ENCODE measurements at places on chromosomes 6 and 20. TPM values are rescaled to one million over a fixed set of nuclear protein-coding genes. Genes with fewer than 3 reads are reported as not detected.

DNA sequence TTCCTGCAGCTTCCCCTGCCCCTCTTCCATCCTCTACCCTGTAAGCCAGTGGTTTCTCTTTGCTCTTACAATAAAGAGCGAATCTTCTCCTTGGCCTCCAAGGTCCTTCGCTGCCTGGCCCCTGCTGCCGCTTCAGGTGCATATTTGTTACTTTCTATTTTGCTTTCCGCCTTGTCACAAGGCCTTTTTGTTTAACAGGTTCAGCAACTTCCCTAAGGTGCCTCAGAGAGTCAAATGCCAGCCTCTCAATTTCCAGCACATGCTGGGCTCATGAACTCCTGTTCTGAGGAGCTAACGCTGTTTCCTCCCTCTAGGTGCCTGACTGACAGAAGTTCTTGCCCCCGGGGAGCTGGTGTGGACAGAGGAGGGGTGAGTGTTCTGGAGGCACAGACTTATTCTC, 42.4 kb upstream of the EPB41L1 start:
- DNase-seq = no peak

- DNase-seq = no peak
These were observed 46.0 kb upstream of the TTPAL start for GRCh38 chr20:44429419-44430269.

DNA sequence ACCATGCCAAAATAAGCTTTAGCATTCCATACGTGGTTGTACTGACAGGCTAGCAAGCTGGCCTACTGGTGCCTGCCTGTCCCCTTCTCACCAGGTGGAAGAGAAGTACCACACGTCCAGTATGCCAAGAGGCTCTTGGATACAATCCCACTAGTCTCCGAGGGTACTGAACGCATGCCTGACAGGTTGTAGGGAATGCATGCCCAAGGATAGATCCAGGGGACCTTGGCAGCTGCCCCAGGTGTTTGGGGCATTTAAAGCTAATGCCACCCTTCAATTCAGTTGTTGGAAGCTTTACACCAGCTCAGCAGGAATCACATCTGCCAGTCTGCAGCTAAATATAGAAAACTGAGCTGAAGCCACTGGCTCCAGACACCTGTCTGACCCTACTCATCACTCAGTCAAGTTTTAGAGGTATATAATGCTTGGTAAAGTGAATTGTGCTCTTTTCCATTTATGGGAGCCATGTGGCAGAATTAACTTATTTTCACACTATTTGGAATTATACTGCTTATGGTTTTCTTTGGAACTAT, 4.9 kb downstream of the TUBB2B start:
- DNase-seq = no peak

- no peak for DNase-seq
These were observed 8.2 kb downstream of the DAAM2 start for GRCh38 chr6:39800034-39801032.

DNA sequence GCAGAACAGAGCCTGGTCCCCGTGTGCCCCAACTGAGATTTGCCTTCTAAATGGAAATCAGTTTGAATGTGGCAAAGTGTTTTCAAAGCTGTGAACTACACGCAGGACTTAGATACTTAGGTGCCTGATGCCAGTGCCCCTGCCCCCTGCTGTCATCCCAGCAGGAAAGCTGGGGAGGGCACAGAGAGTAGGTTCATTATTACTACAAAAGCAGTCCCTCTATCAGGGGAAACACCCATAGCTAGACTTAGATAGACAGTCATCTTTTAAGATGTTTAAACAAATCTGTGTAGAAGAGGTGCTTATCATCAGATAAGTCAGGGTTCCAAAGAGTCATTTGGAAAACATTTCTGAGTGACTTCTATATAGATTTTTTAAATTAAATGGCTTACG, 155.0 kb upstream of the SNX9 start:
- DNase-seq = no peak

- DNase-seq = no peak
These were observed 50.7 kb upstream of the FERMT1 start for GRCh38 chr20:6173481-6173880.

GRCh38 chr6:43992783-43993644, 134.2 kb downstream of the MRPL14 start:
- DNase-seq = no peak

- peak; percentile 73 for DNase-seq
These were observed 26.1 kb downstream of the DIDO1 start for GRCh38 chr20:62900052-62900691.

DNA sequence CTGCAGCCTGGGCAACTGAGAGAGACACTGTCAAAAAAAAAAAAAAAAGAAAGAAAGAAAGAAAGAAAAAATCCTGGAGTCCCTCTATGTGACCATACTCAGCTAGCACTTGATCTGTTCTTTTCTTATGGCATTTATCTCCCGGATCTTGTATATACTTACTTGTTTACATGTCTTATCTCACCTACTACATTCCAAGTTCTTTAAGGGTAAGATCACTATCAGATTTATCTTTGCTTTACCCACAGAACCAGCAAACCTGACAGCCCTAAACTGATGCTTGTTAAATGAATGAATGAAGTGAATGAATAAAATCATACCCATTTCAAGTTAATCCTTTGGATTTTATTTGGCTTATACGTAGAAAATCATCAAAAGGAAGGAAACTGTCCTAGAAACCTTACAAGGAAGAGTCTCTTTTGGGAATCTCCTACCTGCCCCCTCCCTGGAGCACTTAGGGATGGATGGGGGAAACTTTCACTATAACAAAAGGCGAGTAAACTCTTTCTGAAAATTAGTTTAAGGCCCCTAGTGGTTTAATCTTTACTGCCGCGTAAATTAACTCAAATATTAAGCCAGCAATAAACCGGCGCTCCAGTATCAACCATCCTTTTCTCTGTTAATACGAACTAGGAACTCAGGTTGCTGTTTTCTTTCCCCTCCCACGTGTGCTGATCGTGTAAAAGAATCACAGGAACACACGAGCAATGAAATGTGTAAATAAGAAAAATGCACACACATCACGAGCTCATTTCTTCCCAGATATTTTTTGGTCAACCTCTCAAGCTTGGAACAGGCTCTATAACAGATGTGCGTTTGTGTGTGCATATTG, 1.3 kb upstream of the UTRN start:
- DNase-seq = peak; percentile 64

DNA sequence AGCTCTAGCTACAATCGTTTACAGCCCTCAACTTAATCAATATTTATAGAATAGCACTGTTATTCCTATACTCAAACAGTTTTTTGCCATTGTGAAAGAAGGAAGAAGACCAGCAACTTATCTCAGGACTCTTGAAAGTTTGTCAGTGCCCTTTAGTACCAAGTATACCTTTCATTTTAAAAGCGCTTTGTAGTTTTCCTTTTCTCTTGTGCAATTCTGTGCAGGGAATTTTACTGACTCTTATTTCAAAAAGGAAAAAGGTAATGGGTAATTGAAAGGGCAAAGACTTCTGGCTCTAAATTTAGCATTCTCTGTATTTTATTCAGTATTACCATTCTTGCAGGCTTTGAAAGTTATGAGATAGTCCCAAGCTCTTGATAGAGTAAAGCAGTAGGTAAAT, 16.8 kb upstream of the RHAG start:
- DNase-seq = no peak

- DNase-seq = peak; percentile 15
These were observed 989 bp downstream of the FITM2 start for GRCh38 chr20:44309763-44310663.

DNA sequence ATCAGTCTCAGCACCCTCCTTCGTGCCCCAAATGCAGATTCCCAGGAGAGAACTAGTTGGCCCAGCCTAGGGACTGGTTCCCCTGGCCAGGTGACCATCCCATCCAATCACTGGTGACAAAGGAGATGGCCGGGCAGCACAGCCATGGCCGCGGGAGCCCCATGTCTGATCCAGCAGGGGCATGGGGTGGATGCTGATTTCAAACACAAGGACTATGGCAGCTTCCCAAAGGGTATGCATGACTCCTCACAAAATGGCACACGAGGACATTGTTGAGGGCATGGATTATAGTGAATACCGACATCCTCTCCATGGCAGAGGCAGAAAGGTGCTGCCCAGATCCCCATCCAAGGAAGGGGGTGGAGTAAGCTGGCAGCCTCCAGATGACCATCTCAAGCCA, 9.9 kb upstream of the LSM14B start:
- no peak for DNase-seq

DNA sequence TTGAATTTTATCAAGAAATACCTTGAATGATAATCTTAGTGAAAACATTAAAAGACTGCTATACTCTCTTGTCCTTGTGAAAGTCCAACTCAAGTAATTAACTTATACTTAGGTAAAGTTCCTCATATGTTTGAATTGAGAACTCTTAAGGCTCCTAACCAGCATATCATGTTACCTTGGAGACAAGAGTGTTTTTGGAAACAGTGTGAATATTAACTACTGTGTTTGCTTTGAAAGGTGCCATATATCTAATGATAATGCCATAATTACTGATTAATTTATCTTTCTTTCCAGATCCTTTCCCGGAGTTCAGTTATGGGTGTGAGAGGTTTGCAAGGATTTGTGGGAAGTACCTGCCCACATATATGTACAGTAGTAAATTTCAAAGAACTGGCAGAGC, 10.5 kb downstream of the FAM120B start:
- peak; percentile 5 for DNase-seq

- DNase-seq = peak; percentile 69
These were observed 1.1 kb upstream of the CLIC1 start for GRCh38 chr6:31737315-31737990.

GRCh38 chr6:71466362-71466761, 177.8 kb downstream of the OGFRL1 start:
- no peak for DNase-seq

GRCh38 chr20:25987073-25987927, 290.6 kb upstream of the ZNF337 start:
- peak; percentile 67 for DNase-seq

- no peak for DNase-seq
These were observed 55.4 kb upstream of the MOXD1 start for GRCh38 chr6:132456700-132457143.

GRCh38 chr20:24584538-24585356, 115.3 kb downstream of the SYNDIG1 start:
- DNase-seq = no peak

DNA sequence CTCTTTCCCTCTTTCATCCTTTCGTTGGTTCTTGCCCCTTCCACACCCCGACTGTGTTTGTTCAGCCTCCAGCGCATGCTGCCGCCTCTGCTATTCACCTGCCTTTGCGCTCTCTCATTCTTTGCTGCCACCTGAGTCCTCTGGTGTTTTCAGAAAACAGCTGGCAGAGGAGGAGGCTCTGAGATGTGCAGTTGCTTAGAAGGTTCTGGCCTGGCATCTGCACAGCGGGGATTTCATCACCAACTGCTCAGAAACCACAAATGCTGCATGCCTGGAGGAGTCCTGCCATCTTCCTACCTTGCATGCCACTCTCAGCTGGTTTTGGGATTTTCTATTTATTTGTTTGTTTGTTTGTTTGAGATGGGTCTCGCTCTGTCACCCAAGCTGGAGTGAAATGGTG, 39.2 kb upstream of the CLDN20 start:
- DNase-seq = no peak

DNA sequence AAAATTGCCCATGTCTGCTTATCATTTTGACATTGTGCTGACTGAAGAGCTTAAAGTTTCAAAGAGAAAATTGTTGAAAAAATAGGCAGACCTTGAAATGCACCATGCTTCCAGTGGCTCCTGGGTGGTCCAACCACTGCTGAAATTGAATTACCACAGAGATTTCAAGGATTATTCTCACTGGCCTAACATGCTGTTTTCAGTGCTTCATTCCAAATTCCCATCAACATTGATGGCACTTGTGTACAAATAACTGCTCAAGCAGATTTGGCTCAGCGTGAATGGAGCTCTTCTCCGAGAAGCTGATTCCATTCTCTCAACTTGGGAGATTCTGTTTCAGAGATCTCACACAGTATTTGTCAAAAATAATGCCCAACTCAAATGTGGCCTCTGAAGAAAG, 75.5 kb downstream of the LAMA4 start:
- no peak for DNase-seq

DNA sequence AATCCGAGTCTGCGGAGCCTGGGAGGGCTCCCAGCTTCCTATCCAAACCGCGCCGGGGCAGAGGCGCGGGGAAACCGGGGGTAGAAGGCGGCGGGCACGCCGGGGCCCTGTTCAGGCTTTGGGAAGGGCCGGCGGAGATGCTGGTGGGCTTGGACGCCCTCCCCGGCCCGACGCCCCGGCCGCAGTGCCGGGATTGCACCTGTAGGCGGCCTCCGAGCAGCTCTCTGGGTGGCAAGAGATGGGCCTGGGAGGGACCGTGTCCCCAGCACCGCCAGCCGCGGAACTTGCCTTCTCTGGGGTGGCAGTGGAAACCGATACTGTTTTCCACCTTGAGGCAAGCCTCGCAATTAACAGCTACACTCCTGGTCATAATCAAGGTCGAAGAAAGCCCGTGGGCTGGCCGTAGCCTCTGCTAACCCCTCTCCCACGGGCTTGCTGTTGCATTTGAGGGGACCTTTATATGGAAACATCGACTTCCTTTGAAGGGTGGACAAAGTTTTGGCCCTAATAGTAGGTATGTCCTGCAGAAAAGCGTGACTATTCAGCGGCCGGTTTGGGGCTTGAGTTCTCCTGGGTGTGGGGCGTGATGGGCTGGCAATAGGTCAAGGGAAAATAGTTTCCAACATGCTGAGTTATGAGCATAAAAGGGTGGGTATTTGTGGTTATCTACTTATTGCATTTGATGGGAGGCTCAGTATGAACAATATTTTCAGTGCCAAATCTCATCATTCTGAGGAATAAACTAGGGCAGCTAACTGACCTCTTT, 1.1 kb upstream of the JAG1 start:
- DNase-seq = peak; percentile 83

- DNase-seq = no peak
These were observed 1.1 kb upstream of the TAF8 start for GRCh38 chr6:42049116-42049809.

GRCh38 chr6:157761926-157762325, 61.1 kb upstream of the SNX9 start:
- no peak for DNase-seq

DNA sequence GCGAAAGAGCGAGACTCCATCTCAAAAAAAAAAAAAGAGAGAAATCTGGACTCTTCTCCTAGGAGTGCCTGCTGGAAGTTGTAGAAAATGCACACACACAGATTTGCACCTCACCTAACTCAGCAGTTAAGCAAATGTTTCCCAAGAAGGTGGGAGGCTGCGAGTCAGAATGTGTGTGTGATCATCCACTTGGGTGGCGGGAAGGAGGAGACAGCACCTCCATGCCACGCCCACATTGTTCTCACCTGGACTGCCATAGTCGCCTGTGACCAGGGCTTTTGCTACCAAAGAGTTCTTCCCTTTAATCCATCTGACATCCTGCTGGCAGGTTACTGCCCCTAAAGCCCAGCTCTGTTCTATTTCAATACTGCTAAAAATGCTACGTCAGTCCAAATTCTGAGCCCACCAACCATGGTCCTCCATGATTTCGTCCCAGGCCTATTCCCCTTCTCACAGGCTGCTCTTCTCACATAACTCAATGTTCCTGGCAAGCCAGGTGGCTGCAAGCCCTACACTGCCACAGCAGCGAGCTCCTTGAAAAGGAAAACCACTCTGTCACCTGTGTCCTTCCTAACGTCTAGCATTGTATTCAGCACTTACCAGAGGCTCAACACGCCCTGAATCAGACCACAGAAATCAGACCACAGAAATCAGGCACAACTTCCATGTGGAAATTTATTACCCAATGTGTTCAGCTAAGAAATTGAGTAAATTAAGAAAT, 77.5 kb downstream of the PSMG4 start:
- DNase-seq = no peak

The RAB5IF gene
- total RNA-seq = 113 TPM

The TXLNB gene
- 0.18 TPM for total RNA-seq

The CCN6 gene
- total RNA-seq = not detected

The WTAP gene
- total RNA-seq = 75.6 TPM

The BNIP5 gene
- total RNA-seq = not detected

The DNMT3B gene
- 6.8 TPM for total RNA-seq

The BTN2A1 gene
- 25.1 TPM for total RNA-seq

The VNN1 gene
- total RNA-seq = not detected

The LY6G6D gene
- not detected for total RNA-seq

All from endothelial cell of umbilical vein (primary cell).